ENCODE measurements at places on chromosomes 1 and 21.

DNA sequence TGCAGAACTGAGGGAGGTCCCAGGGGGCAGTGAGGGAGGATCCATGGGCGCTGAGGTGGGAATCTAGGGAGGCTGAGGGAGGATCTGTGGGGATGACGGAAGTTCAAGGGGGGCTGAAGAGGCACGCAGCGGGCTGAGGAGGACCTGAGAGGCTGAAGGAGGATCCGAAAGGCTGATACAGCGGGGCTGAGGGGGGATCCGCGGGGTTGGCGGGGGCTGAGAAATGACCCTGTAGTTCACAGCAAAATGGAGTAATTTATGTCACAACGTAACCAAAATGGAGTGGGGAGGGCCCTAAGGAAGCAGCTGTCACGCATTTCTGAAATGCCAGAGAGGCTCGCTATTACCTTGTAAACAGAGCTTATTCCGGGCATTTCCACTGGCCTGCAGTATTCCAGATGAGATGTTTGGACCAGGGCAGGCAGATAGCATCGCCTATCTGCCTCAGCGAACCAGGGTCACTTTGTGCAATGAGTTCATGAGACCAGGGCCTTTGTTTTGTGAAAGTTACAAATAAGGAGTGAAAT is 926 bp upstream of the MRPL55 start:
- no peak for DNase-seq

DNA sequence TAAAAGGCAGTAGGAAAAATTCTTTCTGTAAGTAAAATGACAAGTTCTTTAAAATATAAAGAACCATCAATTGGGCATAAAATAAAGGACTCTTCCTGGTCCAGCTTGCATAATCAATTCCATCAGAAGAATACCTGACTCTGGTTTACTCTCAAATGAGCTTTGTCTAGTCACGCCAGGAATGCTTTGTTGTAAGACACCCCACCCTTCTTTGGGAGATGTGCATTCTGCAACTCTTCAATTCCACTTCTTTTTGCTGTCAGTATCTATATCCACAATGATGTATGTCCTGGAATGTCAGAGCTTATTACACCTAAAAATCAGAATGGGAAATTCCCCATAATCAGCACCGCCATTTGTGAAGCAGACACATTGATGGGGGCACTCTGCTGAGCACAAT is 76.1 kb downstream of the PTPN14 start:
- no peak for DNase-seq

DNA sequence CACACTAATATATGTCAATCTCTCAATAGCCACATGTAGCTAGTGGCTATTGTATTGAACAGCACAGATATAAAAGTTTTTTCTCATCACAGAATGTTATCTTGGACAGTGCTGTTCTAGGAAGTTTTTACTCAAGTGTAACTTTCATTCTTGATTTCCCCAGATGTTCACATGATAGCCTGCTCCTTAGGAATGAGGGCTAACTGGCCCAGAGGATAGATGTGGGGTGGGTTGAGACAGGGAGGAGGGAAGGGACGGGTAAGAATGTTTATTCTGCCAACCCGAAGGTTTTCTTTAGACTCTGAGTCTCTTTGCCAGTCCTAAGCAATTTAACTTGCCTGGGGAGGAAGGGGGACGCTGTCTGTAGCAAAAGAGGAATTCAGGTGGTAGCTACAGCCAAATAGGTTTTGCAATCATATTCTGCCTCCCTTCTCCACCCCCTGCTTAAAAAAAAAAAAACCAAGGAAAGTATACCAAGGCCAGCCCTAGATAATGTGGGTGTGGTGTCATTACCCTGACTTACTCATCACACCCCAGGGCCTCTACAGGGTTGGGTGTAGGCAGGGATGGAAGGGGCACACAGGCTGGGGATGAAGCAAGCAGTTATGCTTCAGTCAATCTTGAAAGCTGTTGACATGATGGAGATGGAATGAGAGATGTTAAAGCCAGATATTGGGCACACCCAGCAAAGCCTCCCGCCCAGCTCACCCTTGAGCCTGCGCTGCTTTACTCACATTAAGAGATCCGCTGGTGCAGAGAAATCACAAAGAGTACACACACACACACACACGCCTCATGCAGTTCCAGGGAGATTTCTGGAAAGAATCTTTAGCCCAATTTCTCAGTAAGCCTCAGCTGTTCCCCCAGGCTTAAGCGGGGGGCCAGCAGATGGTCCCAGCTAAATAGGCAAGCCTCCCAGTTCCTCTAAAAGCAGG is 59.9 kb downstream of the PLXNA2 start:
- DNase-seq, result no peak

DNA sequence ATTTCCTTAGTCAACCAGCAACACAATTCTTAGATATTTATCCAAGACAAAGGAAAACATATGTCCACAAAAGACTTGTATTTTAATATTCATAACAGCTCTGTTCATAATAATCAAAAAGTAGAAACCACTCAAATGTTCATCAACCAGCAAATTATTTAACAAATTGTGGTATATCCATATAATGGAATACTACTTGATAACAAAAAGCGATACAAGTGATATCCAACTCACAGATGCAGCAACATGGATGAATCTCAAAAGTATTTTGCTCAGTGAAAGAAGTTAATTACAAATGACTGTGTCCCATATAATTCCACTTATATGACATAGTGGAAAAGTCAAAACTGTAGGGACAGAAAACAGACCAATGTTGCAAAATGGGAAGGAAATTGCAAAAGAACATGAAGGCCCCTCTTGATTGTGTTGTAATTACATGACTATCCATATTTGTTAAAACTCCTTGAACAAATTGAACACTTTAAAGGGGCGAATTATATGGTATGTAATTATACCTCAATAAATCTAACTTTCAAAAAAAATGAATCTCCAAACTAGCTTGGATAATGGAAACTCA is 116.9 kb downstream of the EDEM3 start:
- DNase-seq, result no peak

- DNase-seq, result no peak
These were observed 267.4 kb downstream of the TM2D1 start for GRCh38 chr1:61457526-61458040.

DNA sequence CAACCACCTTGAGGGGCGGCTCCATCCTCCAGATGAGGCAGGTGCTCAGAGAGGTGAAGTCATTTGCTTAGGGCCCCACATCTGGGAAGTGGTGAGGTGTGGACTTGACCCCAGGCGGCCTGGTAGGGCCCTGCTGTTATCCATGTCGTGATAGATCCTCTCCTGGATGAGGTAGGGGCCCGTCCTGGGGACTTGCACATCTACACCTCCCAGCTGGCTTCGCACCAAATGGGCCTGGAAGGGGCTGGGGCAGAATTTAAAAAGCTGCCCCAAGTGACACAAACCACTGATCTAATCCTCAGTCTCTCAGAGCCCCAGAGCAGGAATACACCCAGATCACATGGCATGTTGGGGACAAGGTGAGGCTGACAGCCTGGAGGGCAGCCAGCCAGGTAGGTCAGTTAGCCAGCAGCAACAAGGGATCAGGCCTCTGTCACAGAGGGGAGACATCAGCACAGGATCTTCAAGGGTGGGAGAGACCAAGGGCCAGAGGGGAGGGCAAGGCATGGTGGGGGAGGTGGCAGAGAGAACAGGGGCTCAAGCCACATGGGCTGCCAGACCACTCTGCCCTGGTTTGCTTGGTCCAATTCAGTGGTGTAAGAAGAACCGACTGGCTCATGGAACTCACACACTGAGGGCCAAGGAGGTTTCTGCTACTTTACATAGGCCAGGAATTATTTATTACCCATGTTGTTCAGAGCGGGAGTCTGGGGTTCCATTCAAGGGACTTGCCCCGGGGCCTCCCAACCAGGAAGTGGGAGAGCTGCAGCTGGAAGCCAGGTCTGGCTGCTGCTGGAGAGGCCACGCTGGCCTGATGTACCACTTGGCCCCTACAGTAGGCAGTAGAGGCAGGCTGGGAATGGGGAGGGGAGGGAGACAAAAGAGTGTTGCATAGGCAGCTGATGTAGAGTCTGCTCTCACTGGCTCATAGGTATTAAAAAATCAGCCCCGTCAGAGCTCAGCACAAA is 12.1 kb downstream of the LRP8 start:
- DNase-seq, result no peak

- DNase-seq, result no peak
These were observed 66.0 kb downstream of the MATN1 start for GRCh38 chr1:30657131-30658013.

DNA sequence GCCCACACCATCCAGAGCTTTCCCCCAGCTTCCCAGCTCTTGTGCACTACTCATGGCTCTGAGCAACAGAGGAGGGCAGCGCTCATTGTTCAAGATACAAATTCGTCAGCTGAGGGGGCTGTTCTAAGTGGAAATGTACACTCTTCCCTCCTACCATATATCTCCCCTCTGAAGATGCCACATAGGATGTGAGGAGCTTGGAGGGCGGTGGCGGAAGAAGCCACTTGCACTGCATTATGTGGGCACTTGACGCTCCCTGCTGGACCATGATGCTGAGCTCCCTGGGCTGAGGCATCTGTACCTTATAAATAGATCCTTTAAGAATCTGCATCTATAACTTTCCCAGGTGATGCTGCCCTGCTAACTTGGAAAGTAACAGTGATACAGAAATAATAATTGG is 477.6 kb upstream of the DEPDC1 start:
- no peak for DNase-seq

GRCh38 chr21:39601187-39601928 is 11.4 kb upstream of the B3GALT5 start:
- DNase-seq, result no peak

DNA sequence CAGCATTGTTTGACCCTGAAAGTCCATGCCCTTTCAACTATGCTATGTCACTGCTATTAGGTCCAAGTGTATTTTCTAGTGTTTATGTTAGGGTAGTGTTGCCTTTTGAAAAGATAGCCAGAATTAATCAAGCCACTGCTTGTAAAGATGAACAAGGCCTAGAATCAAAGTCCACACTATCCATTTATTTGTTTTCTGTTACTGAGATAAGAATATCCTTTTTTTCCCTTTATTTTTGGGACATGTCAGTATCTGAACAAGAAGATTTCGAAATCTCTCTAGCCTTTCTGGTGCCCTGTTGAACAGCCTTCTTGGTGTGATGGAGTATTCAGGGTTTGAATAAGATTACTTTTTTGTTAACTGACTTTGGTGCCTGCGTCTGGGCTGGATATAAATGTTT is 16.7 kb downstream of the UBAP2L start:
- no peak for DNase-seq

DNA sequence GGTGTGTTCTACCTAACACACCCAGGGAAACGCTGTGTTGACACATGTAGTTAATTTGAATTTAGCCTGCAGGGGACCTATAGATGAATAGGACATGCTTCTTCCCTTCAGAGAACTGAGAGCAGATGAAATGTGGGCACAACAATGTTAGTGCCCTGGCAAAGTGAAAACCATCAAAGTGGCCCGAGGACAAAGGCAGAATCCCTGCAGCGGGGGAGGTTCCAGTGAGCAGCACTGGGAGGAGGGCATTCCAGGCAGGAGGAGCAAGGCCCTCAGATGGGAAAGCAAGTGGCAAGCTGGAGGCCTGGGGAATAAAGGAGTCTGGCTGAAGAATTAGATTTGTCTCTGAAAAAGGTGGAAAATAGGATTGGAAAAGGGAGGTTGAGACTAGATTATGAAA is 37.2 kb downstream of the C1orf94 start:
- no peak for DNase-seq

DNA sequence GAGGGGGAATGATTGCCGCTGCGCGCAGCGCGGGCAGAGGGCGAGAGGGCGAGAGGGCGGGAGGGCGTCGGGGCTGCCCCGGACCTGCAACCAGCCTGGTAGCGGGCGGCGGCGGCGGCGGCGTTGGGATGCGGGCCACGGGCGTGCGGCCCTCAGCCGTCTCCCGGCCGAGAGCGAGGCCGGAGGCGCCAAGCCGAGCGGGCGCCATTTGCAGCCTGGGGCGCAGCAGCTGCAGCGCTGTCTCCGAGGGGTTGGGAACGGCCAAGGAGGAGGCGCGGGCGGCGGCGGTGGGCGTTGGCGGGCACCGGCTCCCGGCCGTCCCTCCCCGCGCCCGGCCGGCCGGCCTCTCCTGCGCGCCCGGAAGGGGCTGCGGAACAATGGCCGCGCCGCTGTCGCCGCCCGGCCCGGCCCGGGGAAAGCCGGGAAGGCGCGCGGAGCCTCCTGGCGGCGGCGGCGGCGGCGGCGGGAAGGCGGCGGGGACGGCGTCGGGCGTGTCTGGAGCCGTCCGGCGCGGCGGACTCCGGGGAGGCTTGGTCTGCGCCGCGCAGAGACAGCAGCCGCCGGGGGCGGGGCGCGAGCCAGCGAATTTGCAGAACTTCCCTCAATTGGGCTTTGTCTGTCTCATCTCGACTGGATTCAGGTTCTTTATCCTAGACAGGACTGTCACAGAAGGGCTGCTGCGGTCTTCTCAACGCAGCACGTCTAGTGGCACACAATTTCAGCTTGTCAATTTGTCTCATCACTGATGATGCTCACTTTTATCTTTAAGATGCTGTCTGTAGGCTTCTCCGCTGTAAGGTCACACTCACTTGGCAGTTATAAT is 35.7 kb downstream of the ZBTB8B start:
- DNase-seq, result peak; percentile 69

DNA sequence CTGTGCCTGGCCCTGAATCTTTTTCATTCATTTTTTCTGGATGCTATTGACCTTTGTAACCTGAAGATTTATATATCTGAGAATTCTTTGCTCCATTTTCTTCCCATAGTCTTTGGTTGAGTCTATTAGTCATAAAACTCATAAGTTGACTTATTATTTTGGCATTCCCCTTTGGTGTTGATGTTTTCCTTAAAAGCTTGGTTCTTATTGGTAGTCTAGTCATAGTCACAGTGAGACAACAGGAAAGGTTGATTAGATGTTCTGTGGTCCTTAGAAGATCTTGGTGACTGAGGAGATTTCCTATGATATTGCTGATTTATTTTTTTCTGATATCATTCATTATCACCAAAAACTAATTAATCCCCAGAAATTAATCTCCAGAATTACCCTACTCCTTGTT is 86.2 kb downstream of the PTPRC start:
- DNase-seq, result no peak

DNA sequence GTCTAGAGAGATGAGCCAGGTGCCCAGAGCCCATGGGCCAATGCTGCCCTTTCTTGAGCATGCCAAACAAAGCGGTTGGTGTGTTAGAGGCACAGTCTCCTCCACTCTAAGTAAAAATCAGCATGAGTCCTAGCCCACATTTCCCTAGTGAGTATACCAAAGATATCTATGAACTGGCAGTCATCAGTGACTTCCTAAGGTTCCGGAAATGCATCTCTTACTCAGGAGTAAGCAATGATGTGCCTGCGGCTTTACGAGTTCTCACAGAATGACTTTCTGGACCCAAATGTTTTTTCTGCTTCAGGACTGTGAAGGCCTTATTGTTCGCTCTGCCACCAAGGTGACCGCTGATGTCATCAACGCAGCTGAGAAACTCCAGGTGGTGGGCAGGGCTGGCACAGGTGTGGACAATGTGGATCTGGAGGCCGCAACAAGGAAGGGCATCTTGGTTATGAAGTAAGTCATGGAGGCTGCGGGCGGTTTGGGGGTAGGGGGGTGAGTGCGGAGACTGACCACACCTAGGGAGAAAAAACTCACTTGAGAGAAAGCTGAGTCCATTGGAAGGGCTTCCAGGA is 9.2 kb downstream of the PHGDH start:
- no peak for DNase-seq

- no peak for DNase-seq
These were observed 26.8 kb upstream of the RASAL2 start for GRCh38 chr1:178066908-178067614.

- no peak for DNase-seq
These were observed 82.9 kb upstream of the SSX2IP start for GRCh38 chr1:84773195-84773594.

GRCh38 chr1:117967881-117968280 is 38.3 kb downstream of the WDR3 start:
- DNase-seq, result no peak
